ENCODE measurements at places on chromosomes 1 and 21. TPM values are rescaled to one million over a fixed set of nuclear protein-coding genes. Genes with fewer than 3 reads are reported as not detected.
A peak's percentile ranks its signal among the peaks of the same experiment; 100 is the strongest.

- peak; percentile 99 for DNase-seq
- H3K36me3 ChIP-seq: no peaks in the 10 kb centered on the region
- peak overlapping the region; percentile 99 for H3K27ac ChIP-seq
- peak overlapping the region; percentile 82 for H3K4me3 ChIP-seq
- peaks cover 13% of the 10 kb centered on the region for H3K4me1 ChIP-seq
Observed at GRCh38 chr1:148263128-148263905, 111.2 kb upstream of the NBPF11 start.

- DNase-seq: peak; percentile 60
- no peak overlapping the region for H3K27ac ChIP-seq
- H3K4me1 ChIP-seq: peaks cover 22% of the 10 kb centered on the region
- H3K4me3 ChIP-seq: no peak overlapping the region
- no peaks in the 10 kb centered on the region for H3K27me3 ChIP-seq
- peaks cover 5% of the 10 kb centered on the region for H3K36me3 ChIP-seq
Observed at GRCh38 chr1:174968750-174969244, 30.9 kb upstream of the CACYBP start.

DNA sequence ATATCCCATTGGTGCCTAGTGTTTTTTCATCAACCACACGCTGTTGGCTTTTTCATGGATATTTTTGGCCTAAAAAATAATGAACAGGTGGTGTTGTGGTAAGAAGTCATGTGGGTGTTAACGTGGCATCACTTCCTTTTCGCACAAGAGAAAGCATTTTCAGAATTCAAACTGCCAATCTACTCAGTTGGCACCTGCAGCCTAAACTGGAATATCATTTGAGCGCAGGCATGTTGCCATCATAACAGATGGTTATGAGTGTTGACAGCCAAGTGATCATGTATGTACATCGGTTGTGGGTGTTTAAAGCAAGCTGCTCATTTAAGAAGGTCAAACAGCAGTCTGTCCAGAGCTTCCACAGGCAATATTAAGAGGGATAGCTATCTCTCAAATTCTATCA lies 1963.0 kb downstream of the NCAM2 start:
- H3K4me3 ChIP-seq: no peak overlapping the region
- no peak overlapping the region for H3K27ac ChIP-seq
- no peaks in the 10 kb centered on the region for H3K36me3 ChIP-seq
- H3K4me1 ChIP-seq: no peaks in the 10 kb centered on the region
- DNase-seq: no peak
- no peaks in the 10 kb centered on the region for H3K27me3 ChIP-seq

The CCDC30 gene
- total RNA-seq: 3.2 TPM

The FAM163A gene
- not detected for total RNA-seq

The PIK3R3 gene
- 9.3 TPM for total RNA-seq

The MATN1 gene
- total RNA-seq: 0.47 TPM

All from MCF 10A (cell line).